ENCODE measurements at places on chromosomes 6 and 20. TPM values are rescaled to one million over a fixed set of nuclear protein-coding genes. Genes with fewer than 3 reads are reported as not detected.

Gene FRS3
- 1.8 TPM for total RNA-seq

GRCh38 chr20:56032251-56032650 lies 26.9 kb upstream of the CBLN4 start:
- DNase-seq = no peak

DNA sequence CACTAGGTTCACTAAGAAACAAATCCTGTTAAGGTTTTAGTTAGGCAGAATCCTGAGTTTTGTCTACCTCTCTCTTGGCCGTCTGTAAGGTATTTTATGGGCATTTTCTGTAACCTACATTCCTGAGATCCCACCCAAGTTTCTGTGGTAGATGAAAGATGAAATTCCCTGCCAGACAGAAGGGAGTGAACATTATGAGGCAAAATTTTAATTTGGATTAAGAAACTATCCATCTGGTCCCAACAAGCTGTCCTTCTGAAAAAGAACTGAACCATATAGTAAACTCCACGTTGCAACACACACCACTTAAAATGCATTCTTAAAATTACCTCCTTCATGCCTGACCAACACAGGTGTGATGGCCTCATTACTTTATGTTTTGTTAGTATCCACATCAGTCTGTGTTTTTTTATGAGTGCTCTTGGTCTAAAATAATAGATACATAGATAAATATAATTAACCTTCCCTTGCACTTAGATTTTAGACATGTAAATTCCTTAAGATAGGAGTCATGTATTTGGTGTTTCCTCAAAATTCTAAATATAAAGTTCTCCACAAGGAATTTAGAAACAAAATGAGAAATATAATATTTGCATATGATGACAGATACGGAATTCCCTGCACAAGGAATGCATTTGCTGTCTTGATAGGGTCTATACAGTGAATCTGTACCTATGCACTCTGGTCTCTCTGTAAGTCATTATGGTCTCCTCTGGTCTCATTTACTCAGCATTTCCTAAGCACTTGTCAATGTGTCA lies 86.5 kb downstream of the CHD6 start:
- no peak for DNase-seq

Gene SLC35F1
- not detected for total RNA-seq

Gene NOX3
- not detected for total RNA-seq

DNA sequence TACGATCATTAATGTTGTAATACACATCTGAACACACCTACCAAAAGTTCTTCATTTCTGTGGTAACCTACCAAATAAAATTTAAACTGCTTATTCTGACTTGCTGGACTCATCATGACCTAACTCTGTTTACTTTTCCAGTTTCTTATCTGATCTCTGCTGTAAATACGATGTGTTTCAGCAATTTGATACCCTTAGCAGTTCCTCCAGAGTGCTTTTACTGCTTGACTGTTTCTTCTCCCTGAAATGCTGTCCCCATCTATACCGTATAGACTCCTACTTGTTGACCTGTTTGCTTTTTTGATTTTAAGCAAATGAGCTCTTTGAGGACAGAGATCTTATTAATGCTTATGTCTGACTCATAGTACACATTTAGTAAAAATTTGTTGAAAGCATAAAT lies 119.5 kb downstream of the SCAF8 start:
- DNase-seq = peak; percentile 43

DNA sequence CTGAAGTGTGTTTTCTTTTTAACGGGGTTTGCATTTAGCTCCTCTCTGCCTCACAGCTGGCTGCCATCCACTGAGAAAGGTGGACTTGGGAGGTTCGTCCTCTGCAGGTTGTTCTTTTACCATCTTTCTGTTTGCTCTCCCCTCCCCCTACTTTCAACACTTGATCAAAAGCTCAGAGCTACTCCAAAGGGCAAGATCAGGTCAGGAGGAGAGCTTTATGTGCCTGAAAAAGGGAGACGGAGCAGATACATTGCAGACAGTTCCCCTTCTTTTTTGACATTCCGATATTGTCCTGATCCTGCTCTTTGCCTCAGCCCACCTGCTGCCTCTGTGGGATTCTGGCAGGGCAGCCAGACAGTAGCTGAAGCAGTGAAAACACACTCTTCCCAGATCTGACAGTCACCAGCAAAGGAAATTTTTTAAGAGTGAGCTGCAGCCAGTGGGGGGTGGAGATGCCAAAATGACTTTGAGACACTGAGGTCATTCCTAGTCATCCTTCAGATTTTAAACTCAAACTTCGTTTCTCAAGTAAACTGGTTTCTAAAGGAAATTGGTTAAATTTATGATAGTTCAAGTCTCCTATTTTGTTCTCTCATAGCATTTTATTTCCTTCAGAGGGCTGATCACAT lies 26.5 kb downstream of the SMLR1 start:
- peak; percentile 85 for DNase-seq

GRCh38 chr20:32052090-32052777 lies at the start of gene HCK:
Gene HCK, plus strand, starts transcription at chr20:32052242.
- DNase-seq = no peak

Gene DEFB132
- not detected for total RNA-seq

GRCh38 chr6:36297511-36297910 lies 27.7 kb downstream of the PNPLA1 start:
- no peak for DNase-seq

- DNase-seq = peak; percentile 98
Measured at GRCh38 chr6:36938536-36938935, 16.0 kb upstream of the PI16 start.

- no peak for DNase-seq
Measured at GRCh38 chr6:154359161-154359574, 2.6 kb upstream of the IPCEF1 start.

GRCh38 chr20:48480216-48480772 lies 347.5 kb downstream of the PREX1 start:
- DNase-seq = no peak

GRCh38 chr20:3797592-3798372 lies 1.7 kb downstream of the CDC25B start:
- peak; percentile 91 for DNase-seq

DNA sequence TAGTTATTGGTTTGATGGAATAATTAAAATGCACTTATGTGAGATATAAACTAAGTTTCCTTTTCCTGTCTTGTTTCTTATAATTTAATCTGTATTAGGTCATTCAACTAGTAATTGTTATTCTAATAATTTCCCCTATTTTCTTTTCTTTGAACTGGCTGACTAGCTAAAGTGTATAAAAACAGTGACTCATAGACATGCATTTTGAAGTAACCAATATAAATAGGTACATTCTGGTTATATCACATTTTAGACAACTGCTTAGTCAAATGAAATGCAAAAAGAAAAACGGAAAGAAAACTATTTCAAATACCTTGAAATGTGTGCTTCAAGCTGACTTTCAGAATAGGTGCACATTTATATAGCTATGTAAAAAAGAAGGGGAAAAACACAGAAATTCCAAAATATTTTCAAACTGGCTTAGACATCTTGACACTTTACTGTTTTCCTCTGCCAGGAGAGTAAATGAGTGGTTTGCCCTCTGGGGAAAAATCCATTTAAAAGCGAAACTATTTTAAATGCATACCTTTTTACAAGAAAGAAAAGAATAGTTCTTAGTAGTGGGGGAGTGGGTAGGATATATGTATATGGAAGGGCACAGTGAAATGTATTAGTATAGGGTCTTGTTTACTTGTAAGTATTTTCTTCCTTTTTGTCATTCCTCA lies 28.3 kb downstream of the KCNQ5 start:
- no peak for DNase-seq

DNA sequence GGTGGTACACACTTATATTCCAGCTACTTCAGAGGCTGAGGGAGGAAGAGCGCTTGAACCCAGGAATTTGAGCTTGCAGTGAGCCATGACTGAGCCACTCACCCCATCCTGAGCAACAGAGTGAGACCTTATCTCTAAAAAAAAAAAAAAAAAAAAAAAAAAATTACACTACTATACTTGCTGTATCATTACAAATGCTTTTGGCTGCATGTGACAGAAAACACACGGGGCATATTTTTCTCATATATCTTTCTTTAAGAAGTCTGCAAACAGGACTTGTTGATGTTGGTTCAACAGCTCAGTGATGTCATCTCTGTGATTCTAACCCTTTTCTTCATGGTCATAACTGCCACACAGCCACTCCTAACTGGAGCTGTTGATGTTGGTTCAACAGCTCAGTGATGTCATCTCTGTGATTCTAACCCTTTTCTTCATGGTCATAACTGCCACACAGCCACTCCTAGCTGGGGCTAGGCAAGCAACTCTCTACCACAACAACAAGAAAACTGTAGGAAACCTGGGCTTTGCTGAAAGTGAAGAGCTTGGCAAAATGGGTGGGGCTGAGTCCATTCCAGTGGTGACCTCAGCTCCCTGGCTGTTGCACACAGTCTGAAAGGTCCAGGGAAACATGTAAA lies 19.8 kb downstream of the MTFR2 start:
- no peak for DNase-seq

- DNase-seq = peak; percentile 3
Measured at GRCh38 chr20:1686151-1686748, 28.7 kb upstream of the SIRPG start.

GRCh38 chr6:117729613-117730012 lies 54.3 kb downstream of the NUS1 start:
- no peak for DNase-seq

Data from osteoblast (primary cell).